ENCODE measurements at places on chromosomes 2 and 18.

DNA sequence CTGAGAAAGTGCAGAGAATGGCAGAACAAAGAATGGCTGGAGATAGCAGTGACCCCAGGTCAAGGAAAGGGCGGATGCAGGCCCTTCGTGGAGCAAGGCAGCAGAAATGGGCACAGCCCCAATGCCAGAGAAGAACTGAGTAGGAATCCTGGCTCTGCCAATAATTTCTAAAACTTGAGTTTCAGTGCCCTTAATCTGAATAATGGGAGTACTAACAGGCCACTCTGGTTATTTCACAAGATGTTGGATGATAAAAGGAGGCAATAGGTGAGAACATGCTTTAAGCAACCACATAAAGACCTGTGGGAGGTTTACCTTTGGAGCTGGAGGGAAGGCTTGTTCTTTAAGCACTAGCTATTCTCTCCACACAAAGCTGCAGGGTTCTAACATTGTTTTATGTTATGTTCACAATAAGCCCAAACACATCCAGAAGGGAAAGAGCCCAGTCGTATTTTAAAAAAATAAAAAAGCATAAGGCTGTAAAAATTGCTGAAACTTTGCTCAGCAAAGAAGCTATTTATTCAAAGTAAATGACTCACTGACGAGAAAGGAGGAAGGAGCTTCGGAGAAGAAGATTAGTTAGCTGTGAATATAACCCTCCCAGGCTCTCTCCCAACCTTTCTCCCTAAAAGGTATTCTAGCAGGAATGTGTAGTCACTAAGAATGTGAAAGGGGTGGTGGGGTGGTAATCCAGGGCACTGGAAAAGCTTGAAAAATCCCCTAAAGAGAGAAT, 470.2 kb downstream of the TXNL1 start:
- peak; percentile 48 for DNase-seq

- DNase-seq: peak; percentile 99
Measured at GRCh38 chr2:167140767-167141166, 252.5 kb downstream of the XIRP2 start.

- peak; percentile 97 for DNase-seq
Measured at GRCh38 chr2:150526827-150527226, 39.4 kb upstream of the RND3 start.

DNA sequence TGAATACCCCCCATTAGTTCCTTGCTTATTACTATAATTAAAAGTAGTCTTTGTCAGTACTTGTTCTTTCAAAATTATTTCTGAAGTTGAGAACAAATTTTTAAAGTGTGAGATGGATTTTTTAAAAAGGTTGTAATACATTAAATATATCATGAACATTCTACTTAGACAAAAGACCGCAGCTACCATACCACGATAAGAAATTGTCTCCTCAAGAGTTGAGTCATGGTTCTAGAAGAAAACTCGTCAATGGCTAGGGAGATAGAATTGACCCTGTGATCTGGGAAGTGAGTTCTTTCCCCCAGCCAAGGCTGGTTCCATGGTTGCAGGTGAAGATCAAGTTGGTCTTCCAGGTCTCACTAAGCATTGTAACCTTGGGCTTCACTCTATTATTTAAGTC, 67.8 kb upstream of the ACYP2 start:
- DNase-seq: no peak

GRCh38 chr2:207825978-207826377, 56.3 kb upstream of the FZD5 start:
- no peak for DNase-seq

- no peak for DNase-seq
Measured at GRCh38 chr2:239035361-239035814, 187.5 kb downstream of the TWIST2 start.
